A549 (cell line): ENCODE measurements at places on chromosomes 5 and 9.

DNA sequence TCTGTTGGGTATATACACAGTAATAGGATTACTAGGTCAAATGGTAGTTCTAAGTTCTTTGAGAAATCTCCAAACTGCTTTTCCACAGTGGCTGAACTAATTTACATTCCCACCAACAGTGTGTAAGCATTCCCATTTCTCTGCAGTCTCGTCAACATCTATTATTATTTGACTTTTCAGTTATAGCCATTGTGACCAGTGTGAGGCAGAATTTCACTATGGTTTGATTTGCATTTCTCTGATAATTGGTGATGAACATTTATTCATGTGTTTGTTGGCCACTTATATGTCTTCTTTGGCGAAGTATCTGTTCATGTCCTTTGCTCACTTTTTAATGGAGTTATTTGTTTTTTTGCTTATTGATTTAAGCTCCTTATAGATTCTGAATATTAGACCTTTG lies 596.2 kb upstream of the DAB2 start:
- no peak for DNase-seq

DNA sequence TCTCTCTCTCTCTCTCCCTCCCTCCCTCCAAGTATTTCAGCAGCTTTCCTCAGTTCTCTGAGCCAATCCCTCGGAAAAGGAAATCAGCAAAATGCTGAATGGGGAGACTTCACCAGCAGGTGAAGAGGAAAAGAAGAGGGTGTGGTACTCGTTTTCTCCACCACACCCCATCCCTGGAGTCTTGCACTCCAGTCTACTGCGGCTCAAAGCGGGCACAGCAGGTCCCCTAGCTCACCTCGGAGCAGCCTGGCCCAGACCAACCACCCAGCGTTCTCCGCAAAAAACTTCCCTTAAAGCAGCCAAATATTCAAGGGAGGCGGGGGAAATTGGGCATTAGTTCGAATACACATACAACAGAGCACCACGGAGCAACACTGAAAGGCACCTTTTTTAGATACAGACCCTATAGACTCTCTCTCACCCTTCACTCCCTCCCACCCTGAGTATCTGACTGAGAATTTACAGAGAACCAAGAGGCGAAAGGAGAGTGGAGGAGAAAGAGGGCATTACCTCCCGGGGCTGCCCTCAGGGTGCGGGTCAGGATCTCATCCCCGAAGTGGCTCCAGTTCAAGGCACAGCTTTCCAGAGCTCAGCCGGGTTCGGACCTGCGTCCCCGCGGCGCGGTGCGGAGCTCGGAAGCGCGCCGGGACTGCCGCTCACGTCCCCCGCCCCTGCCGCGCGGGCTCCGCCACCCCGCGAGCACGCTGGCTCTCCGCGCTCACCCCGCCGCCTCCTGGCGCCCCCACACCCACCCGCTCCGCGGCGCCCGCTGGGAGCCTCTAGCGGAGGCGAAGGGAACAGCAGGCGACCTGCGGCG lies 1638.5 kb upstream of the C9orf72 start:
- DNase-seq: peak; percentile 56

DNA sequence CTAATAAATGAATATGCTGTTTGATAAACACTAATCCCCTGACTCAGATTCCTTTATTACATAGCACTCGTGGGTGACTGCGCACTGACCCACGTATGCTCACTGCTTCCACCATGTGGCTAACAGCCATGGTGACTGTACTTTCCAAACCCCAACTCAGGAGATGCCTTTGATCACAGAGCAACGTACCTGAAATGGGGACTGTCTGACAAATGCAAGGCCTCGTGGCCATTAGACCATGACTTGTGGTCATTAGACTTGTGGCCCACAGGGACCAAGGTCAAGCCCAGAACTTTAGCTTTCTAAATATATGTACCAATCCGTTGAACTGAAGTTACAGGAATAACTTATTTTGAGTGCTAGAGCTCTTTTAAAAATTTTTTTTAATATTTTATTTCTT lies 46.6 kb downstream of the CYFIP2 start:
- DNase-seq: peak; percentile 63

GRCh38 chr5:143235423-143235822 lies 168.1 kb downstream of the NR3C1 start:
- no peak for DNase-seq

DNA sequence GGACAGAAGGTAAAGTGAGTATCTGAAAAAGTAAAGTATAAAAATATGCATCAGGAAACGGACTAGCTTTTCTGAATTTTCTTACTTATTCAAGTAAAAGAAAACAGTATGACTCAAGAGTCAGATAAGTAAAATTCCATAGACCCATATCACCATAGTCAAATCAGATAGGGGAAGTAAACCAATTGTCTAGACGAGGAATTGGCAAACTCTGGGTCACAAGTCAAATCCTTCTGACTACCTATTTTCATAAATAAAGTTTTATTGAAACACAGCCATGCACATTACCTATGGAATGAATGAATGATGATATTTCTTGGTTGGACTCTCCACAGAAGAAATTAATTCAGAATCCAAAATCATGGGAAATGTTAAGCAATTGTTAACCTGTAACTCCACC lies 59.1 kb upstream of the TMC1 start:
- DNase-seq: no peak

GRCh38 chr5:75601567-75601966 lies 9.7 kb upstream of the ANKDD1B start:
- no peak for DNase-seq

DNA sequence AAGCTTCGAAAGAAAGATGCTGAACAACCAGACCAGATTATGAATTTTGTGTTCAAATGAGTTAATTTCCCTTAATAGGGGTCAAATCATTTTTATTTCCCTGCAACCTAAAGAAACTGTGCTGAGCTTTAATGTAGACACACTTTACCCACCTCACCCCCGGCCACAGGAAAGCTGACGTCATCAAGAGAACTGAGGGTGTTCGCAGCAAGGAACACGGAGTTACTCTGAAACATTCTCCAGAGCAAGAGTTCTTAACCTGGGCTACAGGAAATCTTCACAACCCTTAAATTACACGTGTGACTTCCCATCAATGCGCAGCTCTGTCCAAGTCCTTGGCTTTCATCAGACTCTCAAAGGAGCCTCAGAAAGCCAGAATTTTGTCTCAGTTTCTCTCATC lies 116.3 kb downstream of the COL23A1 start:
- no peak for DNase-seq

GRCh38 chr9:79880626-79881025 lies 308.9 kb downstream of the TLE4 start:
- DNase-seq: no peak

DNA sequence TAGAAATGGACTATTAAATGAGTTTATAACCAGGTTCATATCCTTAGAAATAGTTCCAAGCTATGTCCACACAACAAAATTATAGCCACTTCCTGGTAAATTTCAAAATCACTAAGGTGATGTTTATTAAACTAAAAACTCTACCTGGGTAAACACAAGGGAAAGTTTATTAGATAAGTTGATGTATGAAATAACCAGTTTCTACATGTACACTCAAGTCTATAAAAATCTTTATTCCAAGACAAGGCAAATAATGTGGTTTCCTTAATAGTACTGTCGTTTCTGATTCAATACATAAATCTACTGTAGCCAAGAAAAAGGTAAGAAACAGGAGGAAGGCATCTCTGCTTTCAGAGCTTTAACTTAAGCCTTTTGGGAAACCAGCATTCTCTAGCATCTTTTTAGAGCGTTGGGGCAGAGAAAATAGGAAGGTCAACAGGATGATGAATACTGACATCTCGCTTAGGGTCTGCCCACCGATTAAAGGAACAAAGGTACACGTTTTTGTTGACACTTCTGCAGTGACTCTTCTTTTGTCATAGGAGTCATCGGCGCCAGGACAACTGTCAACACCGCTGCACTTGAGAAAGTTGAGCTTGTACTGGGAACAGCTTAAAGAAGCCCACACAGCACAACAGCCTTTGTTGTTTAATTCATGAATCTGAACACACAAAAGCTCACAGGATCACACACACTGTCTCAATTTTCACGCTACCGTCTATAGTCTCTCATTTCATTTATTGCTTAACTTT lies 513.6 kb downstream of the SLCO4C1 start:
- no peak for DNase-seq
